ENCODE measurements at places on chromosomes 1 and 21.
A peak's percentile ranks its signal among the peaks of the same experiment; 100 is the strongest.

DNA sequence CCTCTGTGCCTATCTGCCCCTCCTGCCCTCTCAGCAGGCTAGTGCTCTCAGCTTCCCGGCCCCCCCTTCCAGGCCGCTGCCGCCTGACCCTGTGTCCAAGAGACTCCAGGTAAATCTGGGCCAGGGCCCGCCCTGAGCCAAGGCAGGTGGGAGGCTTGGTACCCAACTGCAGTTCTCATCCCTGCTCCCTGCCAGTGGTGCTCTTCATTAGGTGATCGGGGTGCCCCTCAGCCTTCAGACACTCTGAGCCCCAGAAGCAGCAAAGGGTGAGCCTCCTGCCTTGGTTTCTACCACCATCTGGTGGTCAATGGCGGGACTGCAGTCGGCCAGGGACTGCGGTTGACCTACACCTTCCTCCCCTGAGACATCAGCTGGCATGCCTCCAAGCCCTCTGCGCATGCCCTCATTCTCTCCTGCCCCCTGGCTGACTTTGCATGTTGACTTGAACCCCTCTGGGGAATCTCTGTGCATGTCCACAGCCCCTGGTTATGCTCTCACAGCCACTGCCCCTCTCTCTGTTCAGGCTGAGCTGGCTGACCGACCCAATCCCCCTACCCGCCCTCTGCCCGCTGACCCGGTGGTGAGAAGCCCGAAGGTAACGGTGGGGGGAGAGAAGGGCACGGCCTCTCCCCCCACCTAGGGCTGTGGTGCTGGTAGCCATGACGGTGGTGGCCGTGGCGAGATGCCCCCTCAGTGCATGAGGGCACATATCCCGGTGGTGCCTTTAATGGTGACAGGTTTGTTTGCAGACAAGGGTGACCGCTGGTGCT is 2.0 kb upstream of the EFNA4 start:
- peak; percentile 94 for DNase-seq

GRCh38 chr1:50329332-50329932 is 93.8 kb downstream of the DMRTA2 start:
- DNase-seq: no peak

DNA sequence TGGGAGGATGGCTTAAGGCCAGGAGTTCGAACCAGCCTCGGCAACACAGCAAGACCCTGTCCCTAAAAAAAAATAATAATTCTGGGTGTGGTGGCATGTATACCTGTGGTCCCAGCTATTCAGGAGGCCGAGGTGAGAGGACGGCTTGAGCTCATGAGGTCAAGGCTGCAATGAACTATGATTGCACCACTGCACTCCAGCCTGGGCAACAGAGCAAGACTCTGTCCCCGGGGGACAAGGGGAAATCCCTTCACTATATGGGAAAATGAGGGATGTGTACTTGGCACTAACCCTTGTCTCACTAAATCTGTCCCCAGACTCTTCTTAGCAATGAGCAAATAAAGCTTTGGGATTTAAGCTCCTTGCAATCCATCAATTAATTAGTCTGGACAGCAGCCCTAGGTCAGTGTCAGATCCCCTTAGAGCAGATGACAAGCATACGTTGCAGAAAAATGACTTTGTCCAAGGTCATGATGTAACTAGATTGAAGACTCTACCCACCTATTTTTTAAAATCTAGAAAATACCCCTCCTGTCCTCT is 9.4 kb downstream of the KDM5B start:
- DNase-seq: no peak

- DNase-seq: no peak
Observed at GRCh38 chr21:25956993-25957714, 213.4 kb downstream of the APP start.

GRCh38 chr1:33819290-33819912 is 44.5 kb upstream of the HMGB4 start:
- no peak for DNase-seq

DNA sequence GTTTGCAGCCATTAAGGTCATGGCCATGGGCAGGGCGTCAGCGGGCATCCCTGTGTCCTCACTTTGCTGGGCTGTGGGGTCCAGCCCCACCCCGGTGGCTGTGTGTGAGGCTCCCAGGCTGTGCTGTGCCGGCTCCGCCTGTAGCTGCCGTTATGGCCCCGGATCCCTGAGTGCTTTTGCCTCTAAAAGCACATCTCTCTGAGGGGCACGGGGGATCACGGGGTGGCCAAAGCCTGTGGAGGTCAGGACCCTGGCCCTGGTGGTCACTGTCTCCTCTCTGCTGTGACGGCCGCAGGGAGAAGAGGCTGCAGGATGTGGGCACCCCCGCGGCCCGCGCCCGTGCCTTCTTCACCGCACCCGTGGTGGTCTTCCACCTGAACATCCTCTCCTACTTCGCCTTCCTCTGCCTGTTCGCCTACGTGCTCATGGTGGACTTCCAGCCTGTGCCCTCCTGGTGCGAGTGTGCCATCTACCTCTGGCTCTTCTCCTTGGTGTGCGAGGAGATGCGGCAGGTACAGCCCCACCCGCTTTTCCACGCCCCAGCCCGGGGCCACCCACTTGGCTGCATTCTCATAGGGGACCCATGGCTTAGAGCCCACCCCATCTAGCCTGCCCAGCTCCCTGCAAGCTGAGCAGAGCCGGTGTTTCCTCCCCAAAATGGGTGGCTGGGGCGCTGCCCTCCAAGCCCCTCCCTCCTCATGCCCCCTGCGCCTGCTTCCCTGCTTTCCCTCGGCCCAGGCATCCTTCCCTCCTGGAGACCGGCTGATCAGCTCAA is 48.2 kb downstream of the TRPM2 start:
- no peak for DNase-seq

DNA sequence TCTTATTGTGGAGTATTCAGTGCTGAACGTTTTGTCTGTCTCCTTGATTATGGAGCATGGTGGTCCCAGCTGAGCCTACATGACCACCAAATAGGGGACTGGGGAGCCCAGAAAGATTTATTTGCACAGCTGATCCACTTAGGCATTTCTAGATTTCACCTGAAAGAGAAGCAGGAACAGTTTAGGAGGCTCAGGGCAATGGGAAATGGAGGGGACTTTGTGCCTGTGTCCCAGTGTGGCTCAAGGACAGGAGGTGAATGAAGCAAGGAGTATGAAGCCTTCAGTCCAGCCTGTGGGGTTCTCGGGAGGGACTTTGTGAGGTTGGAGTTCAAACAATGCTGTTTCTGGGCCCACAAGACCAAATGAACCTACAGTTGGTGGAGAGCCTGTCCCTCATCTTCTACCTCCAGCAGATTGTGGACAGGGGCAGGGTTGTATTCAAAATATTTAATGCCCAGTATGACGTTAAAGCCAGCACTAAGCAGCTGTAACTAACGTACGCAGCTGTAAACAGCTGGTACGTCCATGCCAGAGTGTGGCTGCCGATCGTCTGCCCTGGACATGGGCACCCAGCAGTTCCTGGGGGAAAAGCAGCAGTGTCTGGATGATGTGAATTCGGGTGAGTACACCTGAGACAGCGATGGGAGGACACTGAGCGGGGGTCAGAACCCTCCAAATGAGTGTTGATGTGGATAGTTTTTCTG is 164.9 kb upstream of the RAB4A start:
- DNase-seq: no peak

DNA sequence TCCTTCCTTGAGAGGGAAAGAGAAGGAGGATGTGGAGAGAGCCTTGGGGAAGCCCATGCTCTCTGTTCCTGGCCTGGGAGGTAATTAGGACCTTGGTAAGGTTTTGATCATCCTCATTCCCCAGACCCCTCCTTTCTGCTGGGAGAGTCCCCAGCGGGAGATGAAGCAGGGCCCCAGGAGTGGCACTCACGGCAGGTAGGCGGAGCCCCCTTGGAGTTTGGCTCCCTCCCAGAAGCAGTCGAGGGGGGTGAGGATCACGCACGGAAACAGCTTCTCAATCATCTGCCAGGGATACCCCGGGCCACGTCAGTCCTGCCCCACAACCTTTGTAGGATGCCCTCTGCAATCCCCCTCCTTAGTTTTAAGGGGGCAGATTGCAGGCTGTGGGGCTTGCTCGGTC is 11.5 kb downstream of the PTCH2 start:
- DNase-seq: peak; percentile 34

DNA sequence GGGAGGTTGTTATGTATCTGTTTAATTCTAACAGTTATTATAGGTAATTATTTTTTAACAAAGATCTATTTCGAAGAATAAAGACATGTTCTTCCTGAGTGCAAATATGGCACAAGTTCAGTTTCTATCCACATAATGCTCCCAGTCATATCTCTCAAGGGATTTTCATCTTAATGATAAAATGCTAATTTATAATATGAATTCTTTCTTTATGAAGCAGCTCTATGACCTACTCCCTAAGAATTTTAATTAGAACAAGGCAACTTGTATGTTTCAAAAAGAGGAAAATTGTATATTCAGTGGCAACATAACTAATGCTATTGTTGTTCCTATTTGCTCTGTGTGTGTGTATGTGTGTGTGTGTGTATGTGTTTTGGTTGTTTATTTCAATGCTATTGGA is 1222.1 kb upstream of the NCAM2 start:
- DNase-seq: no peak

GRCh38 chr1:172727956-172728603 is 69.2 kb downstream of the FASLG start:
- no peak for DNase-seq

DNA sequence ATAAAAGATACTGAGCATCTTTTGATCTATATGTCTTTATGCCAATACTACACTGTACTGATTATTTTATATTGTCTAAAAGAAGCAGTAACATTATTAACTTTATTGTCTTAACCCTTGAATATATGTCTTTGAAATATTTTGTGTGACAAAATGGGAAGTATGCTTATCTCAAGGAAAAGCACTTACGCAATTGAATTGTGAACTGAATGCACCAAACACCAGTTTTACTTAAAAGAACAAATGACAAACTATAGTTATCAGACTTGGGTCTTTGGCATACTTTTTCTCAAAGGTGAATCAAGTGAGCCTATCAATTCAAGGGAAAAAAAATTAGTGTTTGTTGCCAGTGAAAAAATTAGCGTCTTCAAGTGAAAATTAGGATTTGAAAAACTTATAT is 9.2 kb upstream of the SLC6A9 start:
- DNase-seq: no peak

DNA sequence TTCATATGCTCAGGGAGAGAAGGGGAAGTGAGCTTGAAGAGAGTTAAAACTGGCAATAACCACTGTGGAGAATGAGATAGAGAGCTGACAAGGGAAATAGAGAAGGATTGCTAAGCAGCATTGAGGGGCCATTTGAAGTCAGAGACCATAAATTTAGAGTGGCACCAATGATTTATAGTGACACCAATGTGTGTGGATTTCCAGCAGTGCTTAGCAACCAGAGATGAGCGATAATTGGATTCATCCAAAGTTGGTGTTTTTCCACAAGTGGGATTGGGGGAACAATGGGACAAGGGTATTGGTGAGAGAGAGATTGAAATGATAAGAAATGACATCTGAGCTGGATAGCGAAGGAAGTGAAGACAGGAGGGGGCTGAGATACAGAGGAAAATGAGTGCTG is 114.1 kb downstream of the C1orf94 start:
- no peak for DNase-seq

DNA sequence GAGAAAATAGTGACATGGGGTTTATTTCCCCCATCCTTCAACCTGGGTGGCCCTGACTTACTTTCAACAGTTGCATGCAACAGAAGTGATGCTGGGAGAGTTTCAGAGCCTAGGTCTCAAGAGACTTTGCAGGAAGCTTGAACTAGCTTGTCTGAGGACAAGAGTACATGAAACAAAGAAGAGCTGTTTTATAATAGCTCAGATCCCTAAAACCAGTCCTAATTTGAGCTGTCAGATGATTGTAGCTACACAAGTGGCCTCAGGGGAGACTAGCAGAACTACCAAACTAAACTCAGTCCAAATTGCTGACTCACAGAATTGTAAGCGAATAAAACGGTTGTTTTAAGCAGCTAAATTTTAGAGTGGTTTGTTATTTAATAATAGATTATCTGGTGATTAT is 17.1 kb downstream of the RC3H1 start:
- peak; percentile 26 for DNase-seq

GRCh38 chr1:112141923-112142322 is 152.5 kb upstream of the KCND3 start:
- no peak for DNase-seq

DNA sequence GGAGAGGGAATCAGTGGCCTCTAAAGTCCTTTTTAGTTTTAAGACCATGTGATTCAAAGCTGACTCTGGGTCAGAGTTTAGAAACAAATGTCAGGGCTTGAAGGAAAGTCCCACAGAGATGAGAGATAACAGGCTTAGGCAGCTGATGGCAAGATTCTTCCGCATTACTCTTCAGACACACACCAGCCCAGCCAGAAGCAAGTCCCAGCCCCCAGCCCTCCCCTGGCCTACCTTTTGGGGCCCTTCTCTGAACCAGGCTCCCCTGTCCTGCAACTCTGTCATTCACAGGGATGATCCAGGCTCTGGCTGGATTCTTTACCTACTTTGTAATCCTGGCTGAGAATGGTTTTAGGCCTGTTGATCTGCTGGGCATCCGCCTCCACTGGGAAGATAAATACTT is 13.1 kb upstream of the CASQ1 start:
- no peak for DNase-seq

- DNase-seq: no peak
Observed at GRCh38 chr1:235455823-235456222, 48.4 kb downstream of the B3GALNT2 start.

GRCh38 chr1:93042187-93043056 is 36.7 kb upstream of the MTF2 start:
- no peak for DNase-seq

DNA sequence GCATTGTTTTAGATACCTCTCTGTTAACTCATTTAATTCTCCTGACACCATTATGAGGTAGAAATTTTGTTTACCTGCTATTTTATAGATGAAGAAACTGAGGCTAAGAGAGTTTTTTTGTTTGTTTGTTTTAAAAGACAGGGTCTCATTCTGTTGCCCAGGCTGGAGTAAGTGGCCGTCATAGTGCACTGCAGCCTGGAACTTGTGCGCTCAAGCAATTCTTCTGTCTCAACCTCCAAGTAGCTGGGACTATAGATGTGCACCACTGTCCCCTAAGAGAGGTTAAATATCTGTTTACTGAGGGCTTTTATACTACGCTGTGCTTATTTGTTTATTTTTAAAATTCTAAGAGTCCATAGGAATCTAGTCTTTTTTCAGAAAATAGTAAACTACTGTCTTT is 43.7 kb upstream of the CACYBP start:
- no peak for DNase-seq

DNA sequence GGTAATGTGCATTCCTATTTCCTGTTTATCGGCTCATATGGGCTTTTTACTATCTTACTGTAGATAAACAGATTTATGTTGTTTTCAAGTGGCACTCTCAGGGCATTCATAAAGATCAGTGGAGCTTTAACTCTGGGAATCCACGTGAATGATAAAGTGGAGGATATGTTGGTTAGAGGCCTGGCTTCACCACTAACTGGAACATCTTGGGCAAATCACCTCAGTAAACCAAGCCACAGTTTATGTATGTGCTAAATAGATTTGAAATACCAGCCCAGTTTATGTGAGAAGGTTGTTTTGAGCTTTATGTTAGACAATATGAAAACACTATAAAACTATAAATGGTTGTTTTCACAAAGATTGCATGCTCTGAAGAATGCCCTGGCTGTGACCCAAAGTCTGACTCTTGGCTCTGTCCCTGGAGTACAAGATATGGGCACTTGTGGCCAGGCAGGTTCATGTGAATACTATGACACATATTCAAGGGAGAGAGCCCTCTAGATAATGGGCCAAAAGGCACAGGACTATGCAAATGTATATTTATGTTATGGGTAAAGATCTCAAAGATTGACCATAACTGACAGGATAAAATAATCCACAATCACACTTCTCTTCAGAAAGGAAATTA is 36.7 kb downstream of the FAM163A start:
- no peak for DNase-seq

Data from NCI-H1105 (cell line).